Uterine smooth muscle cell (primary cell): ENCODE measurements at places on chromosomes 11 and 22. TPM values are rescaled to one million over a fixed set of nuclear protein-coding genes. Genes with fewer than 3 reads are reported as not detected.

Gene PRDM11
- total RNA-seq, result 2.9 and 3.8 TPM in 2 replicates

Gene OR51E1
- not detected in 2 replicates for total RNA-seq

Gene CHST1
- 0.89 and 1.7 TPM in 2 replicates for total RNA-seq

Gene OR52E8
- not detected in 2 replicates for total RNA-seq

Gene OR5A1
- not detected in 2 replicates for total RNA-seq

Gene ANO1
- not detected in 2 replicates for total RNA-seq

Gene PKDREJ
- not detected in 2 replicates for total RNA-seq

Gene WBP2NL
- 0.11 and 0.50 TPM in 2 replicates for total RNA-seq

Gene RPL27A
- 534 and 721 TPM in 2 replicates for total RNA-seq

Gene PDGFD
- 1.4 and 1.7 TPM in 2 replicates for total RNA-seq

Gene FXYD6
- 0.22 and 0.37 TPM in 2 replicates for total RNA-seq

Gene SLC1A2
- 6.2 and 7.7 TPM in 2 replicates for total RNA-seq

Gene OR51S1
- not detected in 2 replicates for total RNA-seq

Gene KCNQ1
- 0.25 TPM in 1 of 2 replicates, not detected in the other for total RNA-seq

Gene RIMBP3C
- 0.11 and 0.25 TPM in 2 replicates for total RNA-seq

Gene ARFGAP2
- total RNA-seq, result 134 and 175 TPM in 2 replicates

Gene TUB
- 8.9 and 16.7 TPM in 2 replicates for total RNA-seq

Gene TAGLN
- total RNA-seq, result 415 and 1,612 TPM in 2 replicates

Gene SPA17
- total RNA-seq, result 17.1 and 26.1 TPM in 2 replicates

Gene MOB2
- 19.9 and 24.4 TPM in 2 replicates for total RNA-seq

Gene INS
- total RNA-seq, result not detected in 2 replicates

Gene OR5P2
- not detected in 2 replicates for total RNA-seq
